A549 treated with DMSO at 1 μM for 4 hours (cell line): ENCODE measurements at places on chromosomes 3 and 15. TPM values are rescaled to one million over a fixed set of nuclear protein-coding genes. Genes with fewer than 3 reads are reported as not detected.

Gene GMNC
- not detected in 5 replicates for total RNA-seq

Gene EXD1
- 0.07 TPM in 1 of 5 replicates, not detected in the others for total RNA-seq

Gene ITIH1
- total RNA-seq: not detected in 5 replicates

Gene VGLL3
- total RNA-seq: 6.1 to 12.1 TPM (median 9.2 TPM) in 5 replicates

Gene KLF15
- total RNA-seq: 0.06 to 0.08 TPM (median 0.08 TPM) in 5 replicates
